ENCODE measurements at places on chromosomes 6 and 20.

DNA sequence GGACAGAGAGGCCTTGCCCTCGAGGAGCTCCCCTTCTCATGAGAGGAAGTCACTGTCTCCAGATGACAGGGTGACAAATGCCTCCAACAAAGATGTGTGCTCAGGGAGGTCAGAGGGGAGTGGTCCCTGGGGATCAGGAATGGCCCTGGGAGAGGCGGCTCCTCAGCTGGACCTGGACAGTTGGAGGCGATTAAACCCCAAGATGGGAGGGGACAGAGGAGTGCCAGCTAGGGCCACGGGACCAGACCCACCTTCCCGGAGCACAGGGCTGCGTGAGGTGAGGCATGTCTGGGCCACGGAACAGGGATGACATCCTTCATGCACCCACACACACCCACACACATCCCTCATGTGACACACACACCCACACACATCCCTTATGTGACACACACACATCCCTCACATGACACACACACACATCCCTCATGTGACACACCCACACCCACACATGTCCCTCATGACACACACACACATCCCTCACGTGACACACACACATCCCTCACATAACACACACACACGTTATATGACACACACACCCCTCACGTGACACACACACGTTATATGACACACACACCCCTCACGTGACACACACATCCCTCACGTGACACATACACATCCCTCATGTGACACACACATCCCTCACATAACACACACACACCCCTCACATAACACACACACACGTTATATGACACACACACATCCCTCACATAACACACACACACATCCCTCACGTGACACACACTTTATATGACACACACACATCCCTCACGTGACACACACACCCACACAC lies 57.4 kb upstream of the SLCO4A1 start:
- DNase-seq = no peak

- no peak for DNase-seq
These were observed 804.4 kb upstream of the FLRT3 start for GRCh38 chr20:15141861-15142260.

- no peak for DNase-seq
These were observed 121.9 kb downstream of the INSM1 start for GRCh38 chr20:20489648-20490341.

DNA sequence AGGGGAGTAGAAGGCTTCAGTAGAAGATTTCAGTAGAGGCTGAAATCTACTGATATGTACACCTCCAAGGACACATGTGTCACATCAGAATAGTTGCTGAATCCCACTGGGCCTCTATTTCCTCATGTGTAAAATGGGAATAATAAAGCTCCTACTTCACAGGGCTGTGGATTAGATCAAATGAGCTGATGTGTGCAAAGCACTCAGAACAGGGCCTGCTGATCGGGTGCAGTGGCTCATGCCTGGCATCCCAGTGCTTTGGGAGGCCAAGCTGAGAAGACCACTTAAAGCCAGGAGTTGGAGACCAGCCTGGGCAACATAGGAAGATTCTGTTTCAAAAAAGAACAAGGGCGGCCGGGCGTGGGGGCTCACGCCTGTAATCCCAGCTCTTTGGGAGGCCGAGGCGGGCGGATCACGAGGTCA lies 8.1 kb upstream of the AP5S1 start:
- DNase-seq = no peak

GRCh38 chr6:30542915-30543314 lies 13.4 kb downstream of the GNL1 start:
- no peak for DNase-seq

DNA sequence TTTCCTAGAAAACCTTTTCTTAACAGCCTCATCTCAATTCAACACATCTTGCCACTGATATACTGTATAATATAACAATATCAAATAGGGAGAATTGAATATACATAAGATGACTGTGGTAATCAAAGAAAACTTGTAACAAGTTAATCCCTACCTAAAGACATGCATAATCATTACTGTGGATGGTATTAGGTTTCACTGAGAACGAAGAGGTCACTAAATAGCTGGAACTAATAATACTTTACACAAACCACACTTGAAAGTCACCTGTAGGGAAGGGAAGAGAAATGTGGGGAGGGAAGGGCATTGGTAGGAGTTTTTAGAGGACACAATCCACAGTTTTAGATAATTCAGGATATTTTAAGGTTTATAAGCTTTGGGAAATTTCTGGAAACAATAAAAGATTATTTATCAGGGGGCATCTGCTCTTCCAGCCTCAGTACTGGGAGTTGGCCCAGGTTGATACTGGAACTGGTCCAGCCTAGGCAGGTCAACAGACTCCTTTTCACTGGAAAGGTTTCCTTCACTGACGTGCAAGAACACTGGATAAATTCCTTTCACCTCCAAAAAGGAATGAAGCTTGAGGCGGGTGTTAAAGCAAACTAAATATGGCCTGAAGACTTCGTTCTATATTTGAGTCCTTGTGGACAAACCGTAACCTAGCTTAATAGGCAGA lies 44.0 kb downstream of the MAP7 start:
- DNase-seq = no peak

DNA sequence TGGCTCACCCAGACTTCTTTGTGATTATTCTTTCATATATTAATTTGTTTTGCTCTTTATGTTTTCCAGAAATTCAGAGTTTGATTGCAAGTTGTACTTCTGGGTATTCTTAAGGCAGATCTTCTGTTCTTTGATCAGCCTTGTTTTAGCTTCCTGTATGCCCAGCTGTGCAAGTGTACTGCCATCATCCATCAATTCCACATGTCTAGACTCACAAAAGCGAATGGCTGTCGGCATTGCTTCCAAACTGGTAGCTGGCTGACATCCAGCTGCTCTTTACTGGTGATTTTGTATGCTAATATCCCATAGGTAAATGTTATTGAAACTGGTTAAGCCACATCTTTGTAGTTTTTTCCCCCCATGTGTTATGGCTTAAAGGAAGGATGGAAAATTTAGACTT lies 1084.8 kb upstream of the CITED2 start:
- DNase-seq = no peak

DNA sequence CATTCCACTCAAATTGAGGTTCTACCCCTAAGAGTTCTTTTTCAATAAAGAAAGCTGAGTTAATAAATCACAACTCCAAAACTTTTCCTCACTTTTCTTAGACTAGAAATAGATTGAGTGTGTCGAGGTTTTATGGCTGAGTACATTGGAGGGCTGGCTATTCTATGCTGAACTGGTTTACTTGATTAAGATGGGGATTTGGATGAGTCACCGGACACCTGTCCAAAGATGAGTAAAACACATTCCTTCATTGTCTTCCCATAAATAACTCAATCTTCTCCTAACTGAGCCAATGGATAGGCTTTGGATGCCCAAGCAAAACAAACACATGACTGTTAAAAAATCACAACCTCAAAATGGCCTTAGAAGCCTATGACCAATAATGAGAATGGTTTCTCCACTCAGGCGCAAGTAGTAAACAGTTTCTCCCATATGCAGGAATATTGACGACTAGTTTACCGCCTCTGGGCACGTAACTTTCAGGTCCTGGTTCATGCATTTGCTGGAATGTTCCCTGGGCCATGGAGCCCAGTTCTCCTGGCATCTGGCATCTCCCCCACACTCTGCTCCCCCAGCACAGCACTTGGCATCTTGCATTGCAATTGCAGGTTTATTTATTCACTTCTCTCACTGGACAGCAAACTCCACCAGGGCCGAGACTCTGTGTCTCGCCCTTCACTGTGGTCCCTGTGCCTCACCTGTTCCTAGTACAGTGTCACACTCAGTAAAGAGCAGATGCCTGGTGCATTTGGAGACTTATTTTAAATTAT lies 43.9 kb downstream of the BCAS1 start:
- no peak for DNase-seq

- no peak for DNase-seq
These were observed 73.5 kb downstream of the EFHC1 start for GRCh38 chr6:52493669-52494068.

DNA sequence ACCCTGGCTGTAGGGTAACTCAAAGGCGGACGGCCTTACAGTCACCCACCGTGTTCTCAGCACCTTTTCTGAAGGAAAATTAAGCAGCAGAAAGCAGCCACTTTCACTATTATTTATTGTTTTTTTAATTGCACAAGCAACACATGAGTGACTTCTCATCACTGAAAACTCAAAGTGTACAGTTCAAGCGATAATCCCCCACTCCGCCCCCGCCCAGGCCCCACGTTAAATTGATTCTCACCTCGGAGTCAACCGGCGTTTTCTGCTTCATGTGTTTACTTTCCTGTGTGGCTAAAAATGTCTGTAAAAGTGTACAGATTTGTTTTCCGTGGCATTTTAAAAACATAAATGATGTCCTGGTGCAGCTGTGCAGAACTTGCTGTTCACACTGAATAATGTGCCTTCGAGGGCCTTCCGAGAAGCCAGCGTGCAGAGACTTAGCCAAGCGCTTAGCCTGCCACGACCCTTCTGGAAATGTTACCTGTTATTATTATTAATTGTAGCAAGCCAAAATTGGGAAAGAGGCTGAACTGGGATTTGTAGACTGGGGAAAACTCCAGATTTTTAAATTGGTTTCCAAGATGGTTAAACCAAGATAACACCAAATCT lies 335.7 kb downstream of the CDH4 start:
- no peak for DNase-seq

GRCh38 chr6:42938987-42939809 lies 9.9 kb downstream of the CNPY3 start:
- no peak for DNase-seq

- no peak for DNase-seq
These were observed 59.4 kb upstream of the PRELID3B start for GRCh38 chr20:59101961-59102360.

DNA sequence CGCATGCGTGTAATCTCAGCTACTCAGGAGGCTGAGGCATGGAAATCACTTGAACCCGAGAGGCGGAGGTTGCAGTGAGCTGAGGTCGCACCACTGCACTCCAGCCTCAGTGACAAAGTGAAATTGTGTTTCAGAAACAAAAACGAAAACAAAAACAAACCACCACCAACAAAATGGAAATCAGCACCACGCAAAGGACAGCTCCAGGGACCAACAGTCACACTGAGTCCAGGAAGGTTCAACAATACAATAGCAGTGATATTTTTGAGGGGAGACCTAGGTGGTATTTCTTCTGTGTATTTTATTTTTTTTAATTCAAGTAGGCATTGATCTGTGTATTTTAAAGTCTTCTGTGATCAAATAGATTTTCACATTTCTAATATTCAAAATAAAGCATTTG lies 9.8 kb downstream of the HLA-F start:
- DNase-seq = no peak

GRCh38 chr6:169337886-169338445 lies 84.3 kb upstream of the THBS2 start:
- DNase-seq = no peak

DNA sequence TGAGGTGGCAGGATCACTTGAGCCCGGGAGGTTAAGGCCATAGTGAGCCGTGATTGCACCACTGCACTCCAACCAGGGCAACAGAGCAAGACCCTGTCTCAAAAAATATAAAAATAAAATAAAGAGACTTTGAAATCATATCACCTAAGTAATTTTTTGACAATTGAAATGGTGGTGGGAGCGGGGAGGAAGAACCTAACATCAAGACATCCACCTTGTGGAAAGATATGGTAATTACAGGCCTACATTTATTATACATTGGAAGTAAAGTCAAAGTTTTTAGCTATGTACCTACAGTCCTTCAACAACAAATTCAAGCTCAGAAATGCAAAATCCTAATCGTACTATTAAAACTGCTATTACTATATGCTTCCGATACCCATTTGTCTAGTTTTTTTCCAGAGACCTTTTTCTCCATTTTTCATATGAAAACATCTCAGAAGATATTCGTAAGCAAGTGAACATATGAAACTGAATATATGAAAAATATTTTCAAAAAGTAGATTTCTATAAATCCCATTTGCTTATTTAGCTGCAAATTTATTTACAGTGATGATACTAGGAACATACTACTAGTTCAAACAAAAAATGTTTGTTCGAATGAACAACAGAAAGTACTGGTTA lies 83.3 kb downstream of the SYCP2 start:
- no peak for DNase-seq

DNA sequence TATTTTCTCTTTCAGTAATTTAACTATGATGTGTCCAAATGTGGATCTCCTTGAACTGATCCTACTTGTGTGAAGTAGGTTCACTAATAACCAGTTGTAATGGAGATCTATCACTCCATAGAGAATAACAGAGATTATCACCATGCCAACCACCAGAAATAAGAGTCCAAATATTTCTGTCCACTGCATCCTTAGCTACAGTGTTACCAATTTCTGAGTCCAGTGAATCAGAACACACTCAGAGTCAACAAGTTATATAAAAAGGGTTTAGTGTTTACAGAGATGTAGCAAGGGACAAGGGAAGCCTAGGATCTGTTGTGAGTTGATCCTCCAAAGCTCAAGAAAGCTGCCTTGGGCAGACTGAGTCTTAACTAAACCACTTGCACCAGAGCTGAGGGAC lies 882.8 kb downstream of the TBC1D32 start:
- no peak for DNase-seq

DNA sequence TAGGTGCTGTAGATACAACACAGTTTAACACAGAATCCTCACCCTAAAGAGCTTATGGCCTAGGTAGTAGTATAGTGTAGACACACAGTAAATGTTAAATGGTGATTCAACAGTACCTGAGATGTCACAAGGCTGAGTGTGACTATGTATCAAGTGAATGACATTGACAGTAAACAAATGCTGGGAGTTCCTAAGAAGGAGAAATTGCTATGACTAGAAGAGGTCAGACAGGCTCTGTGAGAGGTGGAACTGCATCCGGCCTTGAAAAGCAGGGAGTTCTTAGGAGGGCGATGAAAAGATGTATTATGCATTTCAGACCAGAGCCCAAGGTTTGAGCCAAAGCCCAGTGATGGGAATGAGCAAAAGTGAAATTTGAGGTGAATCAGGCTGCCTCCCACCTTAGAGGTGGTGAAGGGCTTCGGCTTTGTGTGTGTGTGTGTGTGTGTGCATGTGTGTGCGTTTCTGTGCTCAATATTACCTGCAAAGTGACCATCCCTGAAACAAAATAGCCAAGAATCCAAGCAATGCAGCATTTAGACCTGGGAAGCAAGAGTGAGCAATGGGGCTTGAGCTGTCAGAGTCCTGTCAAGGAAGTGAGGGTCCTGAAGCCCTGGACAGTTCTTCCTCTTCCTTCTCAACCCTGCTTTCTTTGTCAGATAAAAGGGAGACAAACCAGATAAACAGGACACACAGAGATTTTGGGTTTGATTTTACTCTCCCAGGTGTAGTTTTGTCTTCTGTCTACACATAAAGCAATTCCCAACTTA lies 32.3 kb upstream of the CITED2 start:
- no peak for DNase-seq

- no peak for DNase-seq
These were observed 214.8 kb upstream of the CEP162 start for GRCh38 chr6:84442208-84442607.
